CD8-positive, alpha-beta T cell (primary cell): ENCODE measurements at places on chromosomes 16 and 17. TPM values are rescaled to one million over a fixed set of nuclear protein-coding genes. Genes with fewer than 3 reads are reported as not detected.

Gene RETREG3
- 59.3 TPM for total RNA-seq

Gene ABI3
- total RNA-seq = 12.8 TPM

Gene DCAF7
- 11.7 TPM for total RNA-seq

Gene ASGR1
- total RNA-seq = 0.71 TPM

Gene C16orf95
- 1.2 TPM for total RNA-seq

Gene THRA
- total RNA-seq = 34.6 TPM

Gene RHBDF2
- total RNA-seq = 45.4 TPM
